ENCODE measurements at places on chromosomes 1 and 21.

DNA sequence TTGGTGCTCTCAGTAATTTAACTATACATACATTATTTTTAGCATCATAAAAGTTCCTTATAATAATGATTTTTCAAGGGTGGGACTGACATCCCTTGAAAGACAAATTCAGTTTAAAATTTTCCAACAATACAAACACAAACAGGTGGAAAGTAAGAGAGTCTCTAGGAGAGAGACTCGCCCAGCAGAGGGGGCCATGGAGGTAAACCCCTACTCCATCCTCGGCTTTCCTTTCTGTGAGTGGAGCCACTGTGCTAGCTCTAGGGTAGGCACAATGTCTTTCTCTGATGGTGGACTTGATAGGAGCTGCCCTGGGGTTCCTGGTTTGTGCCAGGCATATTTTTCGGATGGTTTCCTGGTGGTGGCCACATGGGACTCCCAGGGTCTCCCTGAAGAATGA lies 8.3 kb downstream of the CSMD2 start:
- no peak for DNase-seq

DNA sequence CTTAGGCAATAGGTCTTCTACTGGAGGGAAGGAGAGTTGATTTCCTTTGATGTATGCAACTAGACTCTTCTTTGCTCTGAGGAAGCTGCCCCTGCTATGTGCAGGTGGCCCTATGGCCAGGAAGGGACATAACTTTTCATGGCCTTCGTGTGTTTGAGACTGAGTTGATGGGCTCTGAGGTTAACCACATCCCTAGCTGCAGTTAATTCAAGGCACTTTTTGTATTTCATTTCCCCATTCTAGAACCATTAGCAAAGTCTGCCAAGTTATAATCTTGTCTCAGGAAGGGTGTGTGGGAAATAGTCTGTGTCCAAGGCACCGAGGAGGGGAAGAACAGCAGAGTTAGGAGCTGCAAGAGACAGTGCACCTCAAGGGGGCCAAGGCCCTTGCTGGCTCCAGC lies 2.5 kb downstream of the FCRL4 start:
- no peak for DNase-seq

DNA sequence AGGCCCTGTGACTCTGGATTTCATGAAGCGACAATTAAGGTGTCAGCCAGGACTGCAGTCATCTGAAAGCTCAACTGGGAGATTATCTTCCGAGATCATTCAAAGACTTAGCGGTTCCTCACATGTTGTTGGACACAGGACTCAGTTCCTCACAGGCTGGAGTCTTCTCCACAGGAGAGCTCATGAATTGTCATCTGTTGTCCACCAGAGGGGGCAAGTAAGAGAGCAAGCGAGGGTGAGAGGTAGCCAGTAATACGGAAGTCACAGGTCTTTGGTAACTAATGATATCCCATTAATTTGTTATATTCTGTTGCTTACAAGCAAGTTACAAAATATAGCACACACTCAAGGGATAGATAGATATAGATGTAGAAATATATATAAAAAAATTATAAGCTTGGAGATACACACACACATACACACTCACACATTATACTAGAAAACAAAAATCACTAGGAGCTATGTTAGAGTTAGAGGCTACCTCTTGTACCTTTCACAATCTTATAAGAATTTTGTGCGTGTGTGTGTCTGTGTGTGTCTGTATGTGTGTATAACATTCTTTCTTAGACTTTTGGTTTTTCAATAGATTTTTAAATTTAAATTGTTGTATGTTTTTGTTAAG lies 1695.3 kb downstream of the BRINP3 start:
- DNase-seq, result no peak

DNA sequence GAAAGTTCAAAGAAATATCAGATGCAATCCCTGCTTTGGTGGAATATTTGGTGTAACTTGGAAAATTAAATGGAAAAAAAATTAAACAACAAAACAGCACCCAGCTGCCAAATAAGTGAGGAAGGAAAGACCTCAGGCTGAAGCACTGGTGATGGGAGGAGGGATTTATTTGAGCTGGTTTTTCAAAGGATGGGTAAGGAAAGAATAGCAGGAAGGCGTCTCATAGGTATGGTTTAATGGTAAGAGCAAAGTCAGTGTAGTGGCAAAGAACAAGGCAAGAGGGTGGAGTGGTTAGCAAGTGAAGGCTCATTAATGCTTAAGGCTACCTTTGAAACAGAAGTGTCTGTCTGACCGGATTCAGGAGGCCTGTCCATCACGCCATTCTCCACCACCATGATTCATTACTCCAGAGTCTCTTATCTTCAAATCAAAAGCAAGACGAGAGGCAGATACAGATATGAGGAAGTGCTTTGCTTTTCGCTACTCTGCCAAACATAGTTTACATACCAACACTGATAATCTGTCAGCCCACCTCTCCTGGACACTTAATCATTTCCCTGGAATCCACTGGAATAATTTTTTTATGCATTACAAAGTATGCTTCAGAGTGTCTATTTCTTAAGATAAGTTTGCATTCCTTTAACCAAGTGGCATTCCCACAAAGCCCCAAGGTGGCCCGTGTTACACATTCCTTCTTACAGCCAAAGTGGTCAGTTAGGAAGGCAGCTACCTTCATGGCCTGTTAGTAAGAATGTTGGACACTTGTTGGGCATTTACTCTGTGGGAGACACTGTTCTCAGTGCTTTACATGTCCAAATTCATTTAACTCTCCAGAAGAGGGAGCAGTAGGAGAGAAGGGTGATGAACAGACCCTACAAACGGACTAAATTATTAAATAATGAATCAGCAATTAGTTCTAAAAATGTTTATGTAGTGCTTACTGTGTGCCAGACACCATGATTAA lies 146.6 kb downstream of the ROR1 start:
- no peak for DNase-seq

DNA sequence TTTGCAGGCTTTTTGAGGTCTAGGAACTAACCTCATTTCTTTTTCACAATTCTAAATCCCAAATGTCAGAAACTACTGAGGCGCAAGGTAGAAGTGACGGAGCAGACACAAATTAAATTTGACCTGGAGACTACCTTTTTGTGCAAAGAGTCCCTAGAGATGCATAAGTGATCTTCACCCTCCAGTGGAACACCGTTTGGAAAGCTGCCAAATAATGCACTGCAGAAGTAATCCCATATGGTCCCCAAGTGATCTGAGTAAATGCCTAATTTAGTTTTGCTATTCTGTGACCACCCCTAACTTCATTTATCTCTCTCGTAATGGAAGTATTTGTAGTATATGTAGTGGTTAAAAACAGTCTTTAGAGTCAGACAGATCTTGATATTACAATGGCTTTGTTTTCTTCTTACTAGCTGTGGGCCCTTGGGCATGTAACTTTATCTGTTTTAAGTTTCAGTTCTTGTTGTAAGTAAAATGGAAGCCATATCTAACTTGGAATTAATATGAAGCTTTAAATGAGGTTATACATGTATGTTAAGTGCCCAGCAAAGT lies 70.4 kb upstream of the IPO9 start:
- DNase-seq, result no peak

DNA sequence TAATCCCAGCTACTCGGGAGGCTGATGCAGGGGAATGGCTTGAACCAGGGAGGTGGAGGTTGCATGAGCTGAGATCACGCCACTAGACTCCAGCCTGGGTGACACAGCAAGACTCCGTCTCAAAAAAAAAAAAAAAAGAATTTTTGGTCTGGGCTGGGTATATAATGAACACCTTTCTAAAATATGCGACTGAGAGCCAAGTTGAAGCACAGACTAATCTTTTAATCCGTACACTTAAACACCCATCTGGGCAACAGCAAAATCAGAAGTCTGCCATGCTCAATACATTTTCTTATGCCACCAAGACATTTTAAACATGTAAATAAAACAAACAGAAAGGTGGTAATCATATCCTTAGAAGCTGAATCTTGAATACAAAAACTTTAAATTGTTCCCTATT lies 31.6 kb upstream of the ABCB10 start:
- DNase-seq, result no peak

DNA sequence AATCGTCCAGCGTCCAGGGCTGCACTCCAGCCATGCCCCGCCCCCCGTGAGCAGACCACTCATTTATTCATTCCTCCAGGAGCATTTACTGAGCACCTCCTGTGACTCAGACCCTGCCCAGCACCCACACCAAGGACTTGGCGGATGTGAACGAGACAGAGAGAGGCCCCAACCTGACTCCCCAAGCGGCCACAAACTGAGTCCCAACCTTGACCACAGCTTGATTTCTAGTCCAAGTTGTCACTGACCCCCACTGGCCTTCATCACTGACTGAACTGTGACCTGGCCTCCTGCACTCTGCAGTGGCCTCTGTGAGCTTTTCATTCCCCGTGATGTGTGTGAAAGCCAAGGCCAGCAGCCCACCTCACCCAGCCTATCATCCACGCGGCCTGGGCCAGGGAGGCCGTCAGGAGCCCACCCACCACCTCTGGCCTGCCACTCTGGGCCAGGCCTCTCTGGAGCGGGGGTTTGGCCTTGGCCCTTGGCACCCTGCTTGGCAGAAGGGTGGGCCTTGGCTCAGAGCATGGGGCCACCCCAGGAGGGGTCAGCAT lies 19.3 kb upstream of the RUNX3 start:
- DNase-seq, result no peak

DNA sequence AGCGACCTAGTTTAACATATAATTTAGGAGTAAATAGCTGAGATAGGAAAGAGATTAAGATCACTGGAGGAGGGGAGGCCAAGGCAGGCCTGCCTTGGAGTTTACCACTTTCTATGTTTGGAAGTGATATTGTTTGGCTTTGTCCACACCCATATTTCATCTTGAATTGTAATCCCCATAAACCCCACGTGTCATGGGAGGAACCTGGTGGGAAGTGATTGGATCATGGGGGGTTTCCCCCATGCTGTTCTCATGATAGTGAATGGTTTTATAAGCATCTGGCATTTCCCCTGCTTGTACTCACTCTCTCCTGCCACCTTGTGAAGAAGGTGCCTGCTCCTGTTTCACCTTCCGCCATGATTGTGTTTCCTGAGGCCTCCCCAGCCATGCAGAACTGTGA lies 58.3 kb upstream of the ARTN start:
- no peak for DNase-seq

DNA sequence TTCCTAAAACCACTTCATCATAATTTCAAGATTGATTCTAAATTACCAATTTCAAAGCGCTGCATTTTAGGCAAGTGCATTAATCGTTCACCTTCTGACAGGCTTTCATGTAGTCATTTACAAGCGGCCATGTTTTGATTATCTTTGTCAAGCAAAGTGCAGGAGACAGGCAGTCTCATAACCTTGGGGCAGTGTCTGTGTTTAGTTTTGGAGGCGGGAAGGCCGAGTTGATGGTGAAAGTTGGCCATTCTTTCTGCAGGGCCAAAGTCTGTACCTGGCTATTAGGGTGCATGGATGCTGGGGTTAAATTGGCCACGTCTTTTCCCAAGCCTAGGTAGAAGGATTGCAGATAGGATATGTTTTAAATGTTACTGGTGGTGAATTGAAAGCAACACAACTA lies 2.9 kb downstream of the AGPAT3 start:
- peak; percentile 53 for DNase-seq

DNA sequence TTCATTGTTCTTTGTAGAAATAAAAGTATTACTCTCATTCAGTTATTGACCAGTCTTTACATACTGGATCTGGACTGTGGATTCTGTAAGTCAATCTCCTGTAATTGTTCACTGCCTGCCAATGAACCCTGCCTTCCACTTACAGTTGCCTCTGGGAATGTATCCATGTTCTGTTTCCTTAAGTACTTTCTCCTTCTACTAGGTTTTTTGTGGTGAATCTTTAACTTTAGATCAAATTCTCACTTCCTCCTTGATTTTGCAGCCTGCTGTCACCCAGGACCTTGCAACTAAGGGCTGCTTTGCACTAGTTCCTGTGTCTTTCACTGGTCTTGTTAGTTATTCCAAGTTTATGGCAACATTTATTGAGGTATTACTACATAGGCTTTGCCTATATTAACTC lies 28.2 kb upstream of the ANKRD13C start:
- no peak for DNase-seq

DNA sequence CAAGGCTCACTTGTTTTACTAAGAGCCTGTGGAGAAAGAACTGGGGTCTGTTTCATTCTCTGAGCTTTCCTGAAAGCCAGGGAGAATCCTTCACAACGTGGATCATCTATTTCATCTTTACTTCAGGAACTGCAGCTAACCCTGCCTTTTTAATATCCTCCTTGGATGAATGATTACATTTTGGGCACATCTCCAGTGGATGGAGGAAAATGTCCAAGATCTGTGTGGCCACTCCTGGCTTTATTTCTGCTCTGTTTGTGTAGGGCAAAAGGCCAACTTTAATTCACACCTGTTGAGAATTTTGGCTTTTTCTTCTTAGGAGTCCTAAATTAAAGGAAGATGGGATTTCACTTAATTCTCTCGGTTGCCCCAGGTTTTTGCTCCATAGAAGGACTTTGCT lies 69.5 kb upstream of the CACNA1E start:
- no peak for DNase-seq

DNA sequence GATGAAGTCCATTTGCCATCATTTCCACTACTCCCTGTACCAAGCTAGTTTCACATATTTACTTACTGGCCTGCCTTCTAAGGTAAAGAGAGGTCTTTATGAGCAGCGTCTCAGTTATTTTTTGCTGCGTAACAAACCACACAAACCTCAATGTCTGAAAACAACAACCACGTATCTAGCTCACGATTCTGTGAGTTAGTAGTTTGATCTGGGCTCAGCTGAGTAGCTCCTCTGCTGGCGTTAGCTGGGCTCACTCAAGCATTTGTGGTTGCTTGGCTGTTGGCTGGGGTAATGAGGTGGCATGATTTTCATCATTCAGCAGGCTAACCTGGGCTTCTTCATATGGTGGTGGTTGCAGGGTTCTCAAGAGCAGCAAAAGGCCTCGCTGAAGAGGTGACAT lies 225.4 kb downstream of the FOXD2 start:
- no peak for DNase-seq

DNA sequence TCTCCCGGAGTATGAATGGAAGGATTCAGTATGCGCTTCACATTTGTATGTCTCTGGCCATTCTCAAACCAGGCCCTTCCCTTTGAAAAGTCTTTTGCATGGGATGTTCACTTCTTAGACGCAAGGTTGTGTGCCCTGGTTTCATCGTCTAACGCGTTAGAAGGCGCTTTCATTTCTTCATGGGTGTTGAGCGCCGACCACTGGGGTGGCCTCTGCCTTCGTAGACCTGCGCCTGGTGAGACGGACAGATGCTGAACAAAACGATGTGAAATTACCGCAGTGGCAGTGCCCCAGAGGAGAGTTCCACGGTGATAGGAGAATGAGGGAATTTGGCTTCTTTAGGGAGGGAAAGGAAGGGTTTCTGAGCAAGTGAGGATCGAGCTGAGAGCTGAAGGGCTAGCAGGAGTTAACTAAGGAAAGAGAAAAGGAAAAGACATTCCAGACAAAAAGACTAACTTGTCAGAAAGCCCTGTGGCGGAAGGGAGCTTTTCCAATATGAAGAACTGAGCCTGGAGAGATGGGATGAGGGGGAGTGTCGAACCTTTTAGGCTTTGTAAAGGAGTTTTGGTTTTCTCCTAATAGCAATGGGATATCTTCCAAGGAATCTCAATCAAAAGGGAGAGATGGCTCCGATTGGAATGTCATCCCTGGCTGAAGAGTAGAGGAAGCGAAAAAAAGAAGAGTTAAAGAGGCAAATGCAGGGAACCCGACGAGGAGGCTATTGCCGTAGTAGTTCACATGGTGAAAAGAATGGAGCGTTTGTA lies 951 bp downstream of the GGPS1 start:
- no peak for DNase-seq
